ENCODE measurements at places on chromosomes 6 and 20.

GRCh38 chr6:40325791-40326190 lies 261.4 kb downstream of the LRFN2 start:
- DNase-seq: no peak

DNA sequence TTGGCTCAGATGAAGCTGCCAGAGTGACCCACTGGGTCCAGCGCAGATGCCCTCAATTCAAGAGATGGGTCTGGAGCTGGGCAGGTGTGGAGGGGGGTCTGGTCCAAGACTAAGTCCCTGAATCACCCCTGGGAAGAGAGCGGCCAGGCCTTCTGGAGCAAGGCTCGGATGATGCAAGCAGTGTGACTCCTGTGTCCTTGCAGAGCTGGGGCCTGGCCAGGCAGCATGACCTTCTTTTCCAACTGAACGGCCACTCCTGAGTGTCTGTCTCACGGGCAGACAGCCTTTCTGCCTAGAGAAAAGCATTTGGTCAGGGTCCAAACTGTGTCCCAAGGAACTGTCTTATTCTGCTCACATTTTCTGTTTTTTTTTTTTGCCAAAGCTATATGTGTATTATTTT lies 42.6 kb upstream of the FNDC1 start:
- no peak for DNase-seq

GRCh38 chr20:45293041-45294002 lies 13.3 kb upstream of the RBPJL start:
- peak; percentile 63 for DNase-seq

- no peak for DNase-seq
These were observed 239.9 kb downstream of the TSHZ2 start for GRCh38 chr20:53212018-53212417.

DNA sequence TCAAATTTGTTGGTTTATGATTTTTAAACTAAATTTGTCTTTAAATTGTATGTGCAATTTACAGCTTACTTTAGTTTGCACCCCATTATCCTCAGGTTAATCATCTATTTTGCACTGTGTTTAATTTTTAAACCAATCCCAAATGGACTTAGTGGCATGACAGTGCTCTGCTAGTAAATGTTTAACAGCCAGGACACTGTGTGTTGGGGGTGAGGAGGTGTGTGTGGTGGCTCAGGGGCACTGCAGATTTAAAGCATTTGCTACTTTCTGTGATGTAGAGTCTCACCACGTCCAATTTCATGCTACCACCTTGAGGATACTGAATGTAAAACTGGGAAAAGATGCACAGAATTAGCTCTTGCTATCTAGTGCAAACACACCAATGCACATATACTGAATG lies 225.7 kb downstream of the HAO1 start:
- DNase-seq: no peak

GRCh38 chr6:155402656-155403304 lies 52.9 kb downstream of the NOX3 start:
- no peak for DNase-seq

GRCh38 chr6:2158596-2159271 lies 86.7 kb downstream of the GMDS start:
- DNase-seq: peak; percentile 13

GRCh38 chr6:81892891-81893290 lies 140.4 kb upstream of the TENT5A start:
- DNase-seq: no peak

DNA sequence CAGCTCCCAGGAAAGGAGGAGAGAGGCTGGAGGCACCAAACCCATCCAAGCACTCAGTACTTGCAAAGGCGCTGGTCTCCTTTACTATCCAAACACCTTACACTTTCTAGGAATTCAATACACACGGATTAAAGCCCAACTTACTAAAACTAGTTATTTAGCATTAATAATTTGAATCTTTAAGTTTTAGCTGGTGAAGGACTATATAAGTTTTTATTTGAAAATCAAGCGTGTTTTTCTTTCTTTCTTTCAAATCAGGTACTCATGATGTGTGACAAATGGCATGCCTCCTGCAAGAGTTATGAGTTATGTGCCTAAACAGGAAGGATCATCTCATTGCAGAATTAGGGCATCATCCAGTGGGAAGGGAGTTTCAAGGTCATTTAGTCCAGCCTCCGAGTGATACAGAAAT lies 263.7 kb downstream of the ADGB start:
- no peak for DNase-seq

Data from choroid plexus epithelial cell (primary cell).